Activated CD4-positive, alpha-beta T cell treated with anti-CD3 and anti-CD28 coated beads for 36 hours (primary cell): ENCODE measurements at places on chromosomes 4 and X. TPM values are rescaled to one million over a fixed set of nuclear protein-coding genes. Genes with fewer than 3 reads are reported as not detected.

GRCh38 chrX:22300130-22300529 lies 27.4 kb downstream of the CBLL2 start:
- DNase-seq, result no peak

Gene DUSP21
- not detected for total RNA-seq

GRCh38 chrX:67523002-67523681 lies 20.7 kb upstream of the AR start:
- DNase-seq, result no peak

DNA sequence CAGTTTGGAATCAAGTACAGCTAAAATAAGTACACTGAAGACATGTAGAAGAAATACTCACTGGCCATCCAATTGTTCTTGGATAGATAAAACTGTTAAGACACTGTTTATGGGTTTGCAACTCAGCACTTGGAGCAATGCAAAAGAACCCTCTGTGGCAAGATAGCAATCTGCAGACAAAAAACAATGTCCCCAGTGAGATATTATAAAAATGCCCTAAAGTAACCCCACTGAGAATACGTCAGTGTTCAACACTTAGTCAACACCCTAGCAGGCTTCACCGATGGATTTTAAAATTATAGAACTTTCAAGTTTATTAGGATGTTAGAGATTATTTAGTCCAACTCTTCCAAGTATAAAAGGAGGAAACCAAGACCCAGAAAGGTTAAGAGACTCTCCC lies 47.5 kb upstream of the NDP start:
- no peak for DNase-seq

Gene HSD17B11
- total RNA-seq, result 12.0 TPM

DNA sequence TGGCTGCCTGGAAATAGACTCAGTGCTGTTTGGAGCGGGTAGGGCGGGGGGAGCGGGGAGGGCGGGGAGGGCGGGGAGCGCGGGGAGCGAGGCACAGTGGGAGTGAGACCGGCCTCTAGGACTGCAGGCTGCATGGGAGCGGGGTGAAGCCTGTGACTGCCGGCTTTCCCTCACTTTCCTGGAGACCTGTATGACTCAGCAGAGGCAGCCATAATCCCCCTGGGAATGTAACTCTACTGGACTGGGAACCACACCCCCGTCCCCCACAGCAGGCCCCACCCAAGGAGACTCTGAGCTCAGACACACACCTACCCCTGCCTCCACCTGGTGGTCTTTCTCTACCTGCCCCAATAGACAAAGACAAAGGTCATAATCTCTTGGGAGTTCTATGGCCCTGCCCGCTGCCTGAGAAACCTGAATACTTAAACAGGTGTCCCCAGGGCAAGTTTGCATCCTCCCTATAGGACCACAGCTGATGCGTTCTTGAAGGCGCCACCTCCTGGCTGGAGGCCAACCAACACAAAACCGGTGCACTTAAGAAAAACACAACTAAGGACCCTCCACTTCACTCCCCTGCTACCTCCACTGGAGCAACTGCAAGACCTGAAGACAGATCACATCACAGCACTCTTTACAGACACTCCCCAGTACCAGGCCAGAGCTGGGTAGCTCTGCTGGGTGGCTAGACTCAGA lies 18.0 kb downstream of the HDAC8 start:
- peak; percentile 11 for DNase-seq

DNA sequence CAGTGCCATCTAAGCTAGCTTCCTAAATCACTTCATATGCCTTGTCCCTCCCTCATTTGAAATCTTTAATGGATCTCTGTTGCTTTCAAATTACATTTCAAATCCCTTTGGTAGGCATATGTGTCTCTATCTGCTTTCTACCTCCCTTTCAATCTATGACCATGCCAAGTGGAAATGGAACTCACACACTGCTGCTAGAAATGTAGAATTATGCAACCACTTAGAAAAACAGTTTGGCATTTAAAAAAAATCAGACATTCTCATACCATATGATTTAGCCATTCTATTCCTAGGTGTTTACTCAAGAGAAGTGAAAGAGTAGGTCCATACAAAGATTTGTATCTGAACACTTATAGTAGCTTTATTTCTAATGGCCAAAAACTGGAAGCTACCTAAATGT lies 413.5 kb upstream of the INTU start:
- no peak for DNase-seq

DNA sequence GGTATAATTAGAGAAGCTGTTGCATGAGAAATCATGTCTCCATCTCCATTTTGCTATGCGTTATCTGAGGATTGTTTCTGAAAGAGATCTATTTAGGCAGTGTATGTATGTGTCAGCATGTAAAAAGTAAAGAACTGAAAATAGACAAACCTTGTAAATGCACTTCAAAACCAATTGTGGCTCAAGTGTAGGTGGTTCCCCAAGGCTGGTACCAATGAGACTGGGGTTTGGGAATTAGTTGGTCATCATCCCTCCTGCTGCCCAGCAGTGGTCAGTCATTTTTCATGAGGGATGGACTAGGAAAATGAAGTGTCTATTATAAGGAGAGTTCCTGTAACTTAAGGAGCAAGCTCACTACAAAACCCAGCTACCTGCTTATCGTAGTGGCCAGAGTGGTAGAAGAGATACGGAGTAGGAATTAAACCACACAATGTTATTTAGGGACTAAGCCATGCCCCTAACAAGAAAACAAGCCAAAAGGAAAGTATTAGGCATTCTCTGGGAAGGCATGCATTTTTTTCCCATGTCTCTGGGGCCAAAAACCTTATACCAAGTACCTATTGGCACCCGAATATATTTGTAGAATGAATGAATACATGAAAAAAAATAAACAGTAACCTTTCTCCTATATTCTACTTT lies 259.0 kb downstream of the CHIC1 start:
- DNase-seq, result no peak

DNA sequence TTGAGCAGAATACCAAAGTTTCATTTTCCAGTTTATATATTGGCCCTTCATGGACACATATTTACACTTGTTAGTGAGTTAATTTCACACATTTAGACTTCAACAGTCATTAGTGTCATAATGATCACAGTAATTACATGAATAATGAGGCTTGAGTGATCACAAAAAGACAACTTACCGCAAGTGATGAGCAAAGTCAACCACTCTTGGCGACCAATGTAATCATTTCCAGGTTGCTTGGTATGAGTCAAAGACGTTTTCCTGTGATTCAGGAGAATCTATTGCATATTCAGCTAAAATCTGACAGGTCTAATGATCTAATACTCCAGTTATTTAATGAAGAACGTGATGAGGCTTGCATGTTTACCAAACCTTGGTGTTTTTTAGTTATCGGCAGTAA lies 407.9 kb upstream of the TENM3 start:
- no peak for DNase-seq

DNA sequence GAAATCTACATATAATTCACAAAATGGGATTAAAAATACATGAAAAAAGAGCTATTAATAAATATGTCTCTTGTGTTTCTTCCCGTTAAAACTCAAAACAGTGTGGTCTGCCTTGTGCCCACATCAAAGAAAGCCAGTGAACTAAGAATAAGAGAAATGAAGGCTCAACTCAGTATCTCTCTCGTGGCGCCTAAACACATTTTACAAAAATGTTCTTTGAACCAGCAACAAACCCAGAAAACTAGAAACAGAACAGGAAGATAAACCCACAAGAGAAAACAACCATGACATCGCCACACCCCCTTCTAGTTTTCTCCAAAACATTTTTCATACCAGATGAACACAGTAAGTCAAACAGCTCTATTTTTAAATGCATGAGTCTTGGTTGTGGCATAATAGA lies 130.1 kb downstream of the DCHS2 start:
- peak; percentile 33 for DNase-seq

DNA sequence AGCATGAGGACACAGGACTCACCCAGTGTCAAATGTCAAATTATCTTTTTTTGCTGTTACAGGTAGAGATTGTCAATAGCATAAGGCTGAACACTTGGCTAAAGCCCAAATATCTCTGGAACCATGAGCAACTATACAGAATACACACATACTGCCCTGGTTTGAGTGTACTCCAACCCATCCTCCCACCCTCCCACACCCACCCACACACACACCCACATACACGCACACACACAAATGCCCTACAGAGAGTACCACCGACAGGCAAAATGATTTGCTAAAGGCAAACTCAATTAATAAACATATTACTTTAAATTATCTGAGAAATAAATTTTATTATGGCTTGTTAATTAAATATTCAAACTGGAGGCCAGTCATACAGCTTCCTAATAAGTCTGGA lies 173.1 kb upstream of the MAP3K15 start:
- DNase-seq, result no peak

DNA sequence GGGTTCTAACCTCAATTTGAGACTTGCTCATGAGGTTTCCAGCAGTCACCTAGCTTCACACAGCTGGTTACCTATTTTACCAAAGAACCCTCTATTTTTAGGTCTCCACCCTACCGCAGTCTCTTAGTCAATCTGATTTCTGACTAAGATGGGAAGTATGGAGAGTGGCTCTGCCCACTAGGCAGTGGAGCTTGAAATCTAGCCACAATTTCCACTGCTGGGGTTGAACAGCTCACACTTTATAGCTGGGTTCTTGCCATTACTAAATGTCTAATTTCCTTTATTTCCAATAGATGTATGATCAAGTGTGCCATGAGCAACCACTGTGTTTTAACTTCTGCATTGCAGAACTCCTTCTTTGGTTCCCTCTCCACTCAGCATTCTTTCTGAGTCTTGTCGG lies 43.1 kb downstream of the GASK1B start:
- no peak for DNase-seq

GRCh38 chr4:18698119-18698883 lies 676.7 kb upstream of the LCORL start:
- DNase-seq, result no peak

GRCh38 chr4:6509587-6509986 lies 37.2 kb upstream of the PPP2R2C start:
- DNase-seq, result no peak

Gene POLA1
- total RNA-seq, result 48.4 TPM

DNA sequence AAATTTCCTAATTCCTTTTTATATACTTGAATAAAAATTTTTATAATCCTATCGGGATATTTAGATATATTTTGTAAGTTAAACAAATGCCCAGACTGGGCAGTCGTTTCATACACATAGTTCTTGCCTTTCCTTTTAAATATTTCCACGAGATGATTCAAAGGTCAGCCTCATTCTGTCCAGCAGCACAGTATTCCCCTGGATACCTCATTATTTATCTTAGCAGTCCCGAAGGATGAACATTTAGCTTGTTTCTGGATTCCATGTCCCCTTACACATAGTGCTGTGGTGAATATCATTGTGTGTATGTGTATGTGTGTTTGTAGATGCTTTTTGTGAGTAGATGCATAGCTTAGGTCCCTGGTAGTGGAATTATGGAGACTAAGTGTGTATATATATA lies 38.3 kb downstream of the RAPGEF2 start:
- no peak for DNase-seq

Gene TMEM144
- total RNA-seq, result 0.32 TPM

DNA sequence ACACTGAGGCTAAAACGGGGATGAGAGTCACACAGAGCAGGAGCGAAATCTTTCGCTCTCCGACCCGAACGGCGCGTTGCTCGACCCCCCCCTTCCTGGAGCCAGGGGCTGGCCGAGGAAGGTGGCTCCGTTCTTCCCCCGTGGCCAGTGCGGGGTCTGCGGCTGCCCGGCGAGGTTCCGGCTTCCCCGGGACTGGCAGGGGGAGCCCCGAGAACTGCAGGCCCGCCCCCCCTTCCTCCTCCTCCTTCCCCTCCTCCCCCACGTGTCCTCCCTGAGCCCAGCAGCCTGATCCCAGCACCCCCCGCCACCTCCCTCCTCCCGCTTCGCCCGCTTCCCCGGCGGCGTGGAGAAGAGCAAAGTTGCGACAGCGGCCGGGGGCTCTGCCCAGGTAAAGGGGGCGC lies 2.4 kb upstream of the BCORL1 start:
- DNase-seq, result peak; percentile 57

DNA sequence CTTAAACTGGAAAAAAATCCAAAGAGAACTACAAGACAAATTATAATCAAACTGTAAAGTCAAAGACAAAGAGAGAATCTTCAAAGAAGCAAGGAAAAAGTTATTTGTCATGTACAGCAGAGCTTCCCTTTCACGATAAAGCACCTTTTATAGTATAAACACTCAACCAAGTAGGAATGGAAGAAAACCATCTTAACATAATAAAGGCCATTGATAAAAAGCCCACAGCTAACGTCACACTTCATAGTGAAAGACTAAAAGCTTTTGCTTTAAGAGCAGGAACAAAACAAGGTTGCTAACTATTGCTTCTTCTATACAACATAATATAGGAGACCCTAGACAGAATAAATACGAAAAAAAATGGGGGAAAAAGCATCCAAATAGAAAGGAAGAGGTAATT lies 595.7 kb upstream of the POU3F4 start:
- no peak for DNase-seq

DNA sequence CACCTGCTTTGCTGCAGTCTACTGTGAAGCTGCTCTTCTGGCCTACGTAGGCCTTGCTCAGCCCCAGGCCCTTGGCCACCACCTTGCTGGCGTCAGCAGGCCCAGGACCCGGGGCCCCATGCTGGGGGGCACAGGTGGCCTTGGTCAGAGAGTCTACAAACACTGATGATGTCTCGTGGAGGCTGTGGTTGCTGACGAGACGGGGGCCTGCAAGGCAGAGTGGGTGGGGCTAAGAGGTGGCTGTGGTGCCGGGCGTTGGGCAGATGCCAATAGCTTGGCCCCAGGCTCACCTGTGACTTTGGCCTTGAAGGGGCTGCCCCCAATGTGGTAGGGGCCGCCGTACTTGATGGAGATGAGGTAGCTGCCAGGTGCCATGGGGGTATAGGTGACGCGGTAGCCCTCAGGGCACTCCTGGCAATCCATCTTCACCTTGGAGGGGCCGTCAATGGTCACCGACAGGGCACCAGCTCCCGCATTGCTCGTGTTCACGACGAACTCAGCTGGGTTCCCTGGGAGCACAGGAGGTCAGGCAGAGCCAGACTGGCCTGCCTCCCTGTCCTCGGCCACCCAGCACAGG lies 25.0 kb downstream of the FLNA start:
- no peak for DNase-seq

- DNase-seq, result no peak
Measured at GRCh38 chr4:138410266-138410665, 168.1 kb upstream of the SLC7A11 start.

- peak; percentile 76 for DNase-seq
Measured at GRCh38 chrX:153934762-153935325, at the start of gene NAA10. Gene NAA10 (minus strand): TSS chrX:153935037. CDS start chrX:153934904, 133 bp downstream.

GRCh38 chr4:145734576-145735346 lies 54.8 kb downstream of the C4orf51 start:
- peak; percentile 10 for DNase-seq

DNA sequence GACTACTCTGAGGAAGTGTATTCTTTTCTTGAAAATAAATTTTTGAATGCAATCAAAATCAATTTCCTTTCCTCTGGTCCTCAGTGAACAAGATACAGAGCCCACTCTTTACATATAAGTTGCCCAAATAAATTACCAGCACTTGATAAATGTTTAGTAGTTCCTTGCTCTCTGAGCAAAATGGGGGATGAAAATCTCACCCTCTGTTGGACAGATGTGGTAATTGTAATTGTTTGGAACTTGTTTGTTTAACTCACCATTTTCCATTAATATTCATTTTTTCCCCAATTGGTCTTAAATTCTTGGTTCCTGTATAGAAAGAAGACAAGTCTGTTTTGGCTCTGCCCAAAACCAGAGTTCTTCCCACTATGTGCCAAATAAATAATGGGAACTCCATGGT lies 146.3 kb downstream of the LDB2 start:
- DNase-seq, result no peak

- no peak for DNase-seq
Measured at GRCh38 chrX:154057791-154058190, 38.1 kb upstream of the IRAK1 start.

Gene AWAT2
- not detected for total RNA-seq
